ENCODE measurements at places on chromosomes 2 and 18.
A peak's percentile ranks its signal among the peaks of the same experiment; 100 is the strongest.

DNA sequence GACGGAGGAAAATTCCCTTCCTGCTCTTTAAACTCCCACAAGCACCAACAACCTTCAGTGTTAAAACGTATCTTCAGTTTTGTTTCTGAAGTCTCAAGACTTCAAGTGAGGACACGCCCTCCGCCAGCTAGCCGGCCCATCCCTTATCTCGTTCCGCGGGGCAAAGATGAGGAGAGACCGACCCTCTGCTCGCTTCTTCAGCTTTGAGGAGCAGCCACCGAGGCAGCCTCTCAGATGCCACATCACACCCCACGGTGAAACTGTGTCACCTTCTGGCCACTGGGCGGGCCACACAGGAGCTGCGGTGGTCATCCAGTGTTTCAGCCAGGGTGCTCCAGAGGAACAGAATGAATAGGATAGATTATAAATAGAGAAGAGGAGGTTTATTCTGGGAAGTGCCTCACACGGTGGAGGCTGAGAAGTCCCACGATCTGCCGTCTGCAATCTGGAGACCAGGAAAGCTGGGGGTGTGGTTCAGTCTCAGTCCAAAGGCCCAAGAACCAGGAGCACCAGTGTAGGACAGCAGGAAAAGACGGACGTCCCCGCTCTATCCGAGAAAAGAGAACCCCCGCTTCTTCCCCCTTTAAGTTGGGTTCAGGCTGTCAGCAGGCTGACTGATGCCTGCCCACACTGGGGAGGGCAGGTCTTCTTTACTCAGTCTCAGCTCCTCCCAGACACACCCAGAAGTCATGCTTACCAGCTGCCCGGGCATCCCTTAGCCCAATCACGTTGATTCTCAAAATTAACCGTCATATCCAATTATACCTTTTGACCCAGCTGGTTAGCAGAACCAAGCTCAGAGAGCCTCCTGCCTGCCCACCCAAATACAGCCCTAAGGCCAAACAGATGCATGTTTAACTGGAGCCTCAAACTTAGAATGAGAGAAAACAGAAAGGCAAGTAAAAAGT is 399.7 kb upstream of the ID2 start:
- DNase-seq: no peak

DNA sequence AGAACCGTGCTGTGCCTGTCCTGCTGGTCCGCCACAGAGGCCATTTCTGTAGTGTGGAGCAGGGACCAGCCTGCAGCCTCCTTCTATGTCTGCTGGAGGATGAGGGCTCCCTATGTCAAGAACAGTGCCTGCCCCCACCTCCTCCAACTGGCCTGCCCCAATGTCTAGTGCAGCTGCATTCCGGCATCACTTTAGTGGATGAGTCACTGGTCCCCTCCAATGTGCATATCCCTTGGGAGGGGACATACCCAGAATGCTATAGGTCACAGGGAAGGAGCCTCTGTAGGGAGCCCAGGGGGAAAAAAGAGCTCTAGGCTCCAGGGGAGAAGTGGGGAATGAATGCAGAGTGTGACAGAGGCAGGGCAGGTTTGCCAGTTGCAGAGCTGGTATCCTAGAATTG is 219.6 kb downstream of the CELF4 start:
- no peak for DNase-seq

- no peak for DNase-seq
Observed at GRCh38 chr2:71455011-71455740, 1.8 kb downstream of the DYSF start.

DNA sequence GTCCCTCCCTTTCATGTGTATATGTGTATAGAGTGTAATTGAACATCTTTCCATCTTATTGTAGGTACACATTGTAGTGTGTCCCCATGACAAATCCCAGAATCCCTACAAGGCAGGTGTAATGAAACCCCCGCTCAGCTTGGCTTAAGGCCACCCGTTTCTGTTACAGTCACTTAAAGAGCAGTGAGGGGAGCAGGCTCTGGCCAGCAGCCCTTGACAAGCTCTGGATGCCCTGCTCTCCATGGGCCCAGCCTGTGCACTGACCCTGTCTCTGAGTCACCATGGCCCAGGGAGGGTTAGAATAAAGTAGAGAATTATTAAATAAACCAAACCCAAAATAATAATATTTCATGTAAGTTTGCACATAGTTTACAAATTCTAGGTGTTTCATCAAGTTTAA is 17.2 kb upstream of the MAL start:
- no peak for DNase-seq

DNA sequence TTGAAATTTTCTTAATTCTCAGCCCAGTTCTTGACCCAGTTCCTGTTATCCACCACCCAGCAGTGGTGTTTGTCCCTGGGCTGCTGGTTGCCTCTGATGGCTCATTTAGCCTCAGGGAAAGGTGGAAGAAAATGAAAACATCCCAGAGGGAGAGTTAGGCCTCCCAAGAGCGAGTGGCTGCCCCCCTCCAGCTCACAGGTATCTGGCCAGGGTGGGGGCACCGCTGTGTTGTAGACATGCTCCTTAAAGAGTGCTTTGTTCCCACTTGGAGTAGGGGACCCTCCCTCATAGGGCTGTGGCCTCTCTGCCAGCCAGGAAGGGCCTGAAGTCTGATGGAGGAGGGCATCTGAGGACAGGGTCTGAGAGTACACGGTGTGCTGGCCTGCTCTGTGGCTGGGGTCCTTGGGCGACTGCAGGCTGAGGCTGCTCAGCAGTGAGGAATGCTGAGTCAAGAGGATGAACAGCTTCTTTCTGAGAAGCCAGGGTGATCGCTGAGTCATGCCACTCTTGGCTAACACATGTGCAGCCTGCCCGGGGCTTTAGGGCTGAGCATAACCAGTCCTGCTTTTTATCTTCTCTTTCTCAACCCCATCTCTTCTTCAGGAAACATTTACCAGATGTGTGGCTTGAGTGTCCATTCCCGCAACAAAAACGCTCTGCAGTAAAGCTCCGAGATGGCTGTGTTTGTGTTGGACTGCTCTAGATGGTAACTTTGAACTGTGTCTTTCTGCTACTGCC is 72.3 kb downstream of the IL1R2 start:
- DNase-seq: peak; percentile 79

DNA sequence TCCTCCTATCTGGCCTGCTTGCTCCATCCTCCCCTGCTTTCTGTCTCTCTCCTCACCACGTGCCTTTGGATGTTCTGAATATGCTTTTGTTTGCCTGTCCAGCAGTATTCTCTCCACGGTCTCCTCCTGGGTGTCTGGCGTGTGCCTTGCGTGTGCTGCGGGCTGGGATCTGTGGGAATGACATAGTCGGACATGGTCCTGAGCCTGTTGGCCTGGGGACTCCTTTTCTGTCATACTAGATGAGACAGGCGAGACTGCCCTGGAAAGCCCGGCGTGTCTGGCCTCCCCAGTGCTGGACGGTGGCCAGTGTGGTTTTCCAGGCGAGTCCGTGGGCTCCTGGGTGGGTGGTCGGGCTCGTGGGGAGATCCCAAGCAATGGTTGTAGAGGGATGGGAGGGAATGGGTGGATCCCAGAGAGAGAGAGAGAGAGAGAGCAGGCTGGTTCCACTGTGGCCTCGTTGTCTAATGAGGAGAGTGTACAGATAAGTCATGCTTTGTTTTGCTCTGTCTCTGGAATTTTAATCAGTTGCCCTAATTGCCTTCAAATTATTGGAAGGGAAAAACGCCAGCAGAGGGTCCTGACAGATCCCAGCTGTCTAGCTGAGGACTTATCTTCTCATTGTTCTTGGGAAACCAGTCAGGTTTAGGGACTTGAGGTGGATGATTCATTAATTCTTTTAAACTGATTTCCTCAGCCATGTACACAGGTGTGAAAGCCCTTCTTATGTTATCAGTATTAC is 58.3 kb downstream of the HPCAL1 start:
- DNase-seq: no peak

DNA sequence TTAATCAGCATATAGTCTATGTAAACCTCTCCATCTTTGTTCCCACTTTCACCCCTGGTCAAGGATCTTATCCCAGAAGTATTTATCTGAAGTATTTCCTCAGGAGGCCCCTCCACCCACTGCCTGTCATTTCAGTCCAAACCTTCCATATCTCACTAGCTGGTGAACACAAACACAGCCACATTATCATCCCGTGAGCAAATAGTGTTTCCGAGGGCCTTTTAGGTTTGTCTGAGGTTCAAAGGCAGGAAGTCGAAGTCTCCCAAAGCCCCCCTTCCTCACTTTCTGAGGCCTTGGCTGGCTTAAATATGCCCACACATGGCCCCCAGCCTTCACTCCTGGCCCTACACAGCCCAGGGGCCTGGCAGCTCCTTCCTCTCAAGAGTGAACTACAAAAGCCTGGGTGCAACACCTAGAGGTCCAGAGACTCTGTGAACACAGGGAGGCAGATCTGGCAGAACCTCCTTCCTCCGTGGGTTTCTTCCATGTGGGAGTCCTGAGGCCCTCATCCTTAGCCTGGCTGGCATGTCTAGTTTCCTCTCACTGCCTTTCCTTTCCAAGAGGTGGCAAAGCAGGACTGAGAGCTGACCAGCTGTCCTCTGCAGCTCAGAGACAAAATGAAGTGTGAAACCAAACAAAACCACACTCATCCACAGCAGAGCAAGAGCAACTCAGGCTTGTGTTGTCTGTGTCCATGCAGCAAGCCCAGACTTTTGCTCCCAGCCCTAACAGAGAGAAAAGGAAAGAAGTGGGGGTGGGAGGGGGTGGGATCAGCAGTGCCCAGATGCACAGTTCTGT is 264.2 kb downstream of the SS18 start:
- no peak for DNase-seq

GRCh38 chr18:42373584-42373983 is 418.6 kb downstream of the PIK3C3 start:
- no peak for DNase-seq

GRCh38 chr2:43075054-43075593 is 151.3 kb downstream of the ZFP36L2 start:
- DNase-seq: no peak

DNA sequence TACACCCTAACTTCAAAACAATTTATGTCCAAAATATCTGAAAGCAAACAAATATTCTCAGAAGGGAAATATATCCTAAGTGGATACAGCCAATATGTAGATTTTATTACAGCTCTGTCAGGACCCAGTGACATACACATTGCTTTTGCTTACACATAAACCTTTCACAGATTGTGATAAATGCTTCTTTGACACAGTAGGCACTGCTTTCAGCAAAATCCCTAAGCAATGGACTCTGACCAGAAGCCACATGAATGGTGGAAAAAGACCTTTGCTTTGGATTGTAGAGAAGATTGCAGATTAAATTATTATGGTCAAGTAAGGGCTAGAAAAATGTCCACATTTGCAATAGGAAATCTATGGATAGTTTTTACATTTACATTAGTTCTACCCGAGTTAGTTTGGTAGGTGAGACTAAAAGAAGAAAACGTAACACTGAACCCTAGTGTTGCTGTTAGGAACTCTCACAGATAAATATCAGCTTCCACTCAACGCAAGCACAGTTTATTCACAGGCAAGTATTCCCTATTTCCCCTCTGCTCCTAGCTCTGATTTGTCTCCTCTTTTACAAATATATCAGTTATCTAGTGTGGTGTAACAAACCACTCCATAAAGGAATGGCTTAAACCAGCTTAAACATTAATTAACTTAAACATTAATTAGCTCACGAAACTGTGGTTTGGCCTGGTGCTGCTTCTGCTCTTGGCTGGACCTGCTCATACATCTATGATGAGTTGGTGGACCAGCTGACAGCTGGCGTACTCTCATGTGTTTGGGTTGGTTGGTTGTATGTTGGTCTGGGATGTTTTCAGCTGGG is 23.6 kb upstream of the SERPINE2 start:
- no peak for DNase-seq

GRCh38 chr2:69965756-69966445 is 4.5 kb upstream of the ASPRV1 start:
- no peak for DNase-seq

DNA sequence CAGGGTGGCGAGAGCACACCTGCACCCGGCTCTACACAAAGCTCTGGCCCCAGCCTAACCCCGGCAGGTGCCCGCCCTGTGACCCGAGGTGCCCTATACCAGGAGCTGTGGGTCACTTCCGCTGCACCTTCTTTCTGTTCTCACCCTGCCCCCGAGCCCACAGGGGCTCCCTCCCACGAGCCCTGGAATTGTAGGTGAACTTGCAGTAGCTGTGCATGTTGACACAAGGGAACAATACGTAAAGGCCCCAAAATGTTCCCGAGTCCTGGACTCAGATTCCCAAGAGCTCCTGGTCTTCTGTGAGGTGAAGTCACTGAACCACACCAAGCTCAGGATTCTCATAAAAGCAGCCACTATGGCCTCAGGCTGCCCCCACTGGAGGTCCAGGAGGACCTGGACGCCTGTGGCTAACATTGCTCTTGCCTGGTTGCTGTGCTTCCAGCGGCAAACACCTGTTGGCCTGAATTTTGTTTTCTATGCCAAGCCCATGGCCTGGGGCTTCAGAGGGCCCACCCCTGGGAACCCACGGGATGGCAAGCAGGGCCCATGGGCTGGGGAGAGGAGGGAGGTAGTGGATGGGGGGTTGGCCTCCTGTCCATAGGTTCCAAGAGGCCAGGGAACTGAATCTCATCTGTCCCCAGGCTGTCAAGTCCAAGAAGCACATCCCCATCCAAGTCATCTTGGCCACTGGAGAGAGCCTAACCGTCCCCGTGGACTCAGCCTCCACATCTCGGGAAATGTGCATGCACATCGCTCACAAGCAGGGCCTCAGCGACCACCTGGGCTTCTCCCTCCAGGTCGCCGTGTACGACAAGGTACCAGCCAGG is 23.2 kb upstream of the GPR17 start:
- DNase-seq: no peak

GRCh38 chr2:184780384-184780783 is 182.1 kb downstream of the ZNF804A start:
- no peak for DNase-seq

DNA sequence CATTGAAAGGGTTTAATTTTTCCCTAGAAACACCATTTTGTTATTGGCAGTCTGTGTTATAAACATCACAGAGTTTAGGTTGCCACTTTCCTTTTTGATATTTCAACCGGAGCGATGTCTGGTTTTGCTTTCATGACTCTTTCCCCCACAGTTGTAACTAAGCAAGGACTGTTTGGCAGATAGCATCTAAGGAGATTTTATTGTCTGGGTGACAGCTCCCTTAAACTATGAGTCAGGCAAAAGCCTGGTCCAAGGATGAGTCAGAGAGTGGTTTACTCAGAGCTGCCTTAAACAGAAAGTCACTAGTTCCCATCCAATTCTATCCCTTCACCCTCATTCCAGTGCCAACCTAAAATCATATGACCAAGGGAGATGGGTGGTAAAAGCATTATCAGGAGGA is 341.6 kb upstream of the VWC2L start:
- no peak for DNase-seq

DNA sequence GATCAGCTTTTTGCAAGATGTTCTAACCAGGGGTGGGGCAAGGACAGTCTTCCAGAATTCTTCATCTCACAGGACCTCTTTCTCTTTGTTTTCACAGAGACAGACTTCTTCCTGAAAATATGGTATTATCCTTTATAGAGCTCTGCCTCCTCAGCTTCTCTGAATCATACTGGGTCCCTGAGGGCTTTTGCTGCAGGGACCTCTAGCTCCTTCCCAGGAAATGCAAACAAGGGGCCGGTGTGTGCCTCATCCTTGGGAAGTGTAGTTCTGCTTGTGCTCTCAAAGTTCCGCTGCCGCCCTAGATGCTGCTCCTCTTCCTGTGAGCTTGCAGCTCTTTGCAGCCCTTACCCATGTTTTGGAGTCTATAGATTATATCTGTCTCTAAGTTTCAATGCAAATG is 99.5 kb upstream of the NPAS2 start:
- no peak for DNase-seq

Measured in omental fat pad (tissue), 4 donors.